ENCODE measurements at places on chromosomes 5 and 9.

DNA sequence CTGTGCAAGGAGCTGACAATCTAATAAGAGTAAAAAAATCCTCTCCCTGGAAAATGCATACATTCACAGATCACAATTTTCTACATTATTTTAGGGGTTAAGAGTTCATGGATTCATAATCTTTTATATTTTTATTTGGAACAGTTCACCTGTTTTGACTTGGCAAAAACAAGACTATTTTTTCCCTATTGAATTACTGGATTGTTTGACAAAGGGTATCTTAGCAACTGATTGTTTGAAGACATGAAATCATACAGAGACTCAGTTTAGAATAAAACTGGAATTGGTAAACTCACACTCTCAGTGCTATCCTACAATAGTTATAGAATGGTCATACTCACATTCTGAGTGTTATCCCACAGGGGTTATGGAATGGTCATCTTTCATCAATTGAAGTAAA, 358.2 kb upstream of the PTGER4 start:
- no peak for ATAC-seq

GRCh38 chr9:3972687-3973086, 327.2 kb downstream of the GLIS3 start:
- ATAC-seq, result no peak

DNA sequence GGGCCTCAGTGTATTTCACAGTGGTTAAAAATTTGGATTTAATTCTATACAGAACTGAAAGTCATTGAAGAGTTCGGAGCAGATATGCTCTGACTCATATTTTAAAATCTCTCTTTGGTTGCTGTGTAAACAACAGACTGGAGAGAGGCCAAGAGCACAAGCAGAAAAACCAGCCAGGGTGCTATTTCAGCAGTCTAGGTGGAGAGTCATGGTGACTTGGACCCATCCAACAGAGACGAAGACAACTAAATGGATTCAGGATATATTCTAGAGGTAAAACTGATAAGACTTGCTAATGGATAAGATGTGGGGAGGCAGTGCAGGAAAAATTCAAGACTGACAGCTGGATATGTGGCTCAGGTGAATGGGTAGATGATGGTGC, 168.9 kb downstream of the MAPKAP1 start:
- peak; percentile 86 for ATAC-seq

DNA sequence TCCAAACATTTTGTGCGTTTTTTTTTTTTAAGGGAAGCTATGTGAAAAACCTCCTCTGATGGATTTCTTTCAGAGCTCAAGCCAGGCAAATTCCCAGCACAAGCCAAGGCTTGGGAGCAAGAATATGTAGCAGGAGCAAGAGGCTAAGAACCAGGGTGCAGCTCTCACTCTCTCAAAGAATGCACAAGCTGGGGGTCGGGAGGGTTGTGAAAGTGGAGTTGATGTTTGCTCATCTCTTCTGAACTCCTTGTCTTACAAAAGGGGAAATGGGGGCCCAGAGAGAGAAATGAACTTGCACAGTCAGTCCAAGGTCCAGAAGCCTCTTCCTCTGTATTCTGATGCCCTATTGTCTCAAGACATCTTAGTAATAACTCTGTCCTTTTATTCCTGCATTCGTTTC, 7.7 kb upstream of the TRAF1 start:
- ATAC-seq, result no peak

DNA sequence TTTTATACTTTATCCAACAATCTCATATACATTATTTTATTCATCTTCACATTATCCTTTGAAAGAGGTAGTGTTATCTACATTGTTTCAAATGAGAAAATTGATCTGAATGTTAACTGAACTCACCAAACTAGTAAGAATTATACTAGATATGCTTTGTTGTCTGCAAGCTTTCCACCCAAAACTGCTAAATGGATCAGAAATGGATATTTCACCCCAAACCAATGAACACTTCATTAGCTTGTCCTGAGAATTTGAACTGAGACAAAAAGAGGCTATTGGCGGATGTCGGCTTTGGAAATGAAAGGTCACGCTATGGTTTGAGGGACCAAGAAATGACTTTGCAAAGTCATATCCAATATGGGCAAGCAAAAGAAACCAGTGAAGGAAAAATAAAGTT, 201.9 kb upstream of the TRPM3 start:
- ATAC-seq, result no peak

- no peak for ATAC-seq
Measured at GRCh38 chr5:31860726-31861433, 221.9 kb downstream of the PDZD2 start.

DNA sequence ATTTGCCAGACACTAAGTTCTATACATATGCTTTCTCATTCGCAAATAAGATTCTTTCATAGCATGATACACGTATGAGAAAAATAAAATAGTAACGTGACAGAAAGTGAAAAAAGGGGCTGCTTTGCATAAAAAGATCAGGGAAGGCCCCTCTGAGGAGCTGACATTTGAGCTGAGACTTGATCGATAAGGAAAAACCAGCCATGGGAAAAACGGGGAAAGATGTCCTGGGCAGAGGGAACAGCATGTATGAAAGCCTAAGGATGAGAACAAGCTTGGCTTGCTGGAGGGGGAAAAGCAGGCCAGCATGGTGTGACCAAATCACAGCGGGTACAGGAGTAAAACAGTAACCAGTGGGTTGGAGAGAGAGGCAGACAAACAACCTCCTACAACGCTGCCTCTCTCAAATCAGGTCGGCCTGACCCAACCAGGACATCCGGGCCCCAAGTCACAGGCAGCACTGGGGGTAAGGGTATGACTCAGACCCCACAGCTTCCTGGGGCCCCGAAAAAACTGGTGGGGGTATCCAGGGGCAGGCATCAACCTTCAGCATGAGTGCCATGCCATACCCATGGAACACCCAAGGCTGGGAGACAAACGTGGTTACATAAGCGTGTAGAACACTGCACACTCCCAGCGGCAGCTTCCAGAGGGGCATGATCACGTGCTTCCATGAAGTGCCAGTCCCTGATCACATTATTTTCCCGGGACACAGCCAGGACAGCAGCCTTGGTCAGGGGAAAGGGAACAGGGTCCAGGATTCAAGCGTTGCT, 2.2 kb downstream of the TNIP1 start:
- ATAC-seq, result no peak

GRCh38 chr5:83370957-83371356, 100.6 kb upstream of the VCAN start:
- no peak for ATAC-seq

GRCh38 chr5:14457476-14457875, 124.1 kb upstream of the OTULINL start:
- ATAC-seq, result no peak

GRCh38 chr9:14907360-14907685, 2.9 kb downstream of the FREM1 start:
- no peak for ATAC-seq

GRCh38 chr9:106675780-106676179, 187.2 kb upstream of the ZNF462 start:
- ATAC-seq, result no peak

DNA sequence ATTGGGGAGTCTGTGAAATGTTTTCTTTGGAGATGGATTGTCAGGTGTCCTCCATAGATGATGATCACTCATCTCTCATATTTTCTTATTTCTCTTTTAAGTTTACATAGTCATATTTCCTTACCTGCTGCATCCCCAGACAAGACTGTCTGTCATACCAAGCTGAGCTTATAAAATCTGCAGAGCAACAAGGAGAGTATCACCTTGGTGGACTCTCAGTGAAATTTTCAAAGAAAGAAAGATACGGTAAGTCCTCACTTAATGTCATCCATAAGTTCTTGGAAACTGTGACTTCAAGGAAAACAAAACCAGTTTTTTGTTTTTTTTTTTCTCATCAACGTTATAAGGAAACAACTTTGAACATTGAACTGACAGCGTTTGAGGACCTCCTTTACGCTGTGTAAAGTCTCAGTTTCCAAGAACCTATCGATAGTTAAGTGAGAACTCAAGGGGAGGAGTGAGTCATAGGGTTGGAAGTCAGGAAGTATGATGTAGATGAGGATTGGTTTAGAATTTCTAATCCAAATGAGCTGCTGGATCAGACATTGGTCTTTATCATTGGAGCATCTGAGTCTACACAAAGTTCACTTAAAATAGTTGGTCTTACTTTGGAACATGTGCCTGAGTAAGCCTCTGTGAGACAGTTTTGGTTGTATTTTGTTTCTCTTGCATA, 45.5 kb downstream of the SPIN1 start:
- ATAC-seq, result peak; percentile 37

DNA sequence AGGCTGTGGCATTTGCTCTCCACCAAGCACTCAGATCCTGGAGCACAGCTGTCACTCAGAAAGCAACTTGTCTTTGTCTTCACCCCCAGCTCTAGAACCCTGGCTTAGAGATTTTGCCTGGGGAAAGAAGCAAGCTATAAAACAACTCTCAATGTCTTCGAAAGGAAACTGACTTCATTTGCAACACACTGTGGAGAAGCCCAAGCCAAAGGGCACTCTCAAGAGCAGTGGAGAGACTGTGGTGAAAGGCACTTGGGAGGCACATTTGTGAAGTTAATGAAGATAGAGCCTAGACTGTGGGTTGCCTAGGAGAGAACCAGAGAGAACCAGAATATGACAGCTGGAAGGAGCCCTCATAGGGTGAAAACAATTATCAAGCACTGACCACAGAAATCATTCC, 103.4 kb downstream of the CFAP95 start:
- no peak for ATAC-seq

GRCh38 chr9:12416716-12417115, 276.5 kb upstream of the TYRP1 start:
- no peak for ATAC-seq

DNA sequence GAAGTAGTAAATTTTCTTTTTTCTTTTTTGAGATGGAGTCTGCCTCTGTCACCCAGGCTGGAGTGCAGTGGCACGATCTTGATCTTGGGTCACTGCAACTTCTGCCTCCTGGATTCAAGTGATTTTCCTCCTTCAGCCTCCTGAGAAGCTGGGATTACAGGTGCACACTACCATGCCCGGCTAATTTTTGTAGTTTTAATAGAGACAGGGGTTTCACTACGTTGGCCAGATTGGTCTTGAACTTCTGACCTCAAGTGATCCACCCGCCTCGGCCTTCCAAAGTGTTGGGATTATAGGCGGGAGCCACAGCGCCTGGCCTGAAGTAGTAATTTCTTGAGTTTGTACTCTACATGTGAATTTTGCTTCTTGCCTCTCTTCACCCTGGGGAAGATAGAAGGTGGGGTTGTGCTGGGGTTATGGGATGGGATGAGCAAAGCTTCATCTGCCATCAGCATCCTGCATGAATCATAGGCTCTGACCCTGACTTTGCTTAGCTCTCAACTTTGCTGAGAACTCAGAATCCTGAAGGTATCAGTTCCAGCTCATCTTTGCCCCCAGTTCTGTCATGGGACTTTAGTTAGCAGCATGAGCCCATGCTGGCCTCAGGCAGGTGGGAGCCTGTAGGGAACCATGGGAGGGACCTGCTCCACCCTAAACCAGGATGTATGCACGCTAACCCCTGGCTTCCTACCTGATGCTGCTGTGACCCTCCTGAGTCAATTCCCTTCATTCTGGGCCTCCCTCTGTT, 9.3 kb upstream of the CCL21 start:
- ATAC-seq, result no peak

- ATAC-seq, result 0 out of 3 replicates have a peak, but pooled peaks have one; percentile 42
Measured at GRCh38 chr9:70340572-70340971, 73.9 kb downstream of the KLF9 start.

GRCh38 chr5:89397096-89397495, 514.1 kb upstream of the MEF2C start:
- no peak for ATAC-seq

DNA sequence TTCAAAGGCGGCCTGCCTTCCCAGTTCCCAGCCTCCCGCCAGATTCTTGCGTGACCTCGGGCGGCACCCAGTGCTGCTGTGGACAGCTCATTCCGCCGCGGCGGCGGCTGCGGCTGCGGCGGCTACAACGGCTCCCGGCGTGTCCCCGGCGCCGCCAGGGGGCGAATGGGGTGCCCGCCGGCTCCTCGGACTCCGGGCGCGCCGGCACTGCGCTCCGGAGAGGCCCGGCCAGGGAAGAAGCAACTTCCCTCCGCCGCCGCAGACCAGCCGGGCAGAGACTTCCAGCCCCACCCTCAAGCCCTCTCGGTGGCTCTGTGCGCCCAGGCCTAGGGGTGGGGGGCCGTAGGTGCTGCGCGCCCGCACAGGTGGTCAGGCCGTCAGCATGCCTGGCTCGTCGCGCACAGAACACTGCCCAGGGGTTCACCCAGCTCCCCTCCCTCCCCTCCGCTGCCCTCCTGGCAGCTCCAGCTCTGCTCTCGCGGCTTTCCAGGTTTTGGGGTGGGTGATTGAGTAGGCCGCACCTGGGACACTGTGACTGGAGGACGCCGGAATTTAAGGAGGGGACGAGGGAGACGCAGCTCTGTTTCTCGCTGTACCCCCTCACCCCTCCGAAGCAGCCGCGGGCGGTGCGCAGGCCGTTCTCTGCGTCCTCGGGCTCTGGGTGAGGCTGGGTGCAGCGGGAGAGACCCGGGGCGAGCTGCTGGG, 20.2 kb downstream of the IGIP start:
- peak; percentile 95 for ATAC-seq

DNA sequence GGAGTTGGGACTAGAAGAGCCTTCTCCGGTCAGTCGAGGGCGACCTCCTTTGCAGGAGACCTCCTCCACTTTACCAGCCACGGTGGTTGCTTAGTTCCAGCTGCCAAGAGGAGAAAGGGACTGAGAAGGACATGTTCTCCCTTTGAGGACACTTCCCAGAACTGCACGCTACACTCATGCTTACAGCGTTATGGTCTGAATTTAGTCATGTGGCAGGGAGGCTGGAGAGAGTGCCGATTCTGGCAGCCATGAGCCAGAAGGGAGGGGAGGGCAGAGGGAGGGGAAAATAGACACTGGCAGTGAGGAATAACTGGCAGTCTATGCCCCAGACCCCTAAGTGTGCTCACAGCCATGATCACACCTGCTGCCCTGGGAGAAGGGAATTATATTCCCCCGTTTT, 47.8 kb downstream of the TSPAN17 start:
- ATAC-seq, result no peak

- ATAC-seq, result no peak
Measured at GRCh38 chr9:107227774-107228173, 55.3 kb upstream of the RAD23B start.

- ATAC-seq, result no peak
Measured at GRCh38 chr9:84228130-84228720, 112.3 kb downstream of the SLC28A3 start.

DNA sequence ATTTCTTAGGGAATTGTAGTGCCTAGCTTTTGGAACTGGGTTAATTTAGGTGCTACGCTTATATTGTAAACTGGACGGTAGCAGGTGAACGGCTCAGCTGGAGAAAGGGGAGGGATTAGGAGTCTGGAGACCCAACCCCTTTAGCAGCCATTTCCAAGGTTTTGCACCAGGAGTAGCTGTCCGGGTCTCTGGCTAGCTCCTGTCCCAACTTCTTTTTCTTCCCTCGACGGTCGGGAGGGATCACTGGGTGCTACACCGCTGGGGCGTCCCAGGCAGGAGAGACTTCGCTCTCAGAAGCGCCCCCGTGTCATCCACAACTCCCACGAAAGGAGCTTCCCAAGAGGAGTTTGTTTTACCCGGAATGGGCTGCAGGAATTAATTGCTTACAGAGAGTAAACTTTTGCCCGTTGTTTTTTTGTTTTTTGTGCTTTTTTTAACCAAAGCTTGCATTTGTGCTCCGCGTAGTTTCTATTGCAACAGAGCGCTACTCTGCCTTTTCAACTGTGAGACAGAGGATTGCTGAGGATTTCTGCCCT, 1640.9 kb upstream of the C9orf72 start:
- peak; percentile 85 for ATAC-seq

GRCh38 chr9:117290856-117291622, 123.8 kb downstream of the ASTN2 start:
- no peak for ATAC-seq
